Urinary bladder (tissue), 4 donors: ENCODE measurements at places on chromosomes 7 and 10.

DNA sequence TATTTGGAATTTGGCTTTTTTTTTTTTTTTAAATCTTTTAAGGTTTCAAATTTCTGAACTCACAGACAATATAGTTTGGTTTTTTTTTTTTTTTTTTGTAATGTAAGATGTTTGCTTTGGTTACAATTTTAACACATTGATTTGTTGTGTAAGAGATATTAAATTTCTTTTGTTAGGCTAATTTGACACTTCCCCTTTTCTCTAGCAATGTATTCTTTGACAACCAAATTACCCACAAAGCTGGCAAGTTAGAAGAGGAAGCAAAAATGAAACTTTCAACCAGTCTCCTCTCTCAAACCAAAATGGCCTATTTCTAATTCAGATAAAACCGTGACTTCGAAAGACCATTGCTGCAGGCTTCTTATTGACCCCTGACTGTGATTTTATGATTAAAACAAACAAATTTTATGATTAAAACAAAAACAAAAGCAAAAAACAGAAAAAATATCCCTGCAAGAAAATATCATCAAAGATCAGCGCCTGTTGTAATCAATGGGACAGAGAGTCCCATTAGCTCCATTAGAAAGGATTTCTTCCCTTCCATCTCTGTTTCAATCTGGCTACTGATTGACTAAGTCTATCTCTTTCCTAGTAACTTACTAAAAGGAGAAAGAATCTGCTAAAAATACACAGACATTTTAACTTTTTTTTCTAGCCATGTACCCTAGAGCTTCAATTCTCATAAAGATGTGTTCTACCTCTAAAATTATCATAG, 489.2 kb downstream of the MDFIC start:
- DNase-seq, result no peak

- peak; percentile 17 for DNase-seq
Measured at GRCh38 chr10:9390516-9390915, 1336.0 kb downstream of the GATA3 start.

DNA sequence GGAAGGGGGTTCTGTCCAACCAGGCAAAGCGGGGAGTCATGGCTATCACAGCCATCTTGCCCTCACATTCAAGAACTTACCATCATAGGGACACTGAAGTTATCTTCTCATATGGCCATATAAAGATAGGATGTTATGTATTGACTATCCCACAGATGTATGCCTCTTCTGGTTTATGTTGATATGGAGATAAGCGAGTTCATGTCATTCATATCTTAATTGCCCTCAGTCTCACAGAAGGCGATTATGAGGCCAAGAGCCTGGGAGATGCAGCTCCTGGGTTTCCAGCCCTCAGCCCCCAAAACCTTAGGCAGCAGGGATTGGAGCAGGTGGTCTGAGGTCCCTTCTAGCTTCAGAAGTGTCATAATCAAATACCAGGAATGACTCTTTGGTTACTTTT, 8.5 kb upstream of the ANKRD61 start:
- no peak for DNase-seq

DNA sequence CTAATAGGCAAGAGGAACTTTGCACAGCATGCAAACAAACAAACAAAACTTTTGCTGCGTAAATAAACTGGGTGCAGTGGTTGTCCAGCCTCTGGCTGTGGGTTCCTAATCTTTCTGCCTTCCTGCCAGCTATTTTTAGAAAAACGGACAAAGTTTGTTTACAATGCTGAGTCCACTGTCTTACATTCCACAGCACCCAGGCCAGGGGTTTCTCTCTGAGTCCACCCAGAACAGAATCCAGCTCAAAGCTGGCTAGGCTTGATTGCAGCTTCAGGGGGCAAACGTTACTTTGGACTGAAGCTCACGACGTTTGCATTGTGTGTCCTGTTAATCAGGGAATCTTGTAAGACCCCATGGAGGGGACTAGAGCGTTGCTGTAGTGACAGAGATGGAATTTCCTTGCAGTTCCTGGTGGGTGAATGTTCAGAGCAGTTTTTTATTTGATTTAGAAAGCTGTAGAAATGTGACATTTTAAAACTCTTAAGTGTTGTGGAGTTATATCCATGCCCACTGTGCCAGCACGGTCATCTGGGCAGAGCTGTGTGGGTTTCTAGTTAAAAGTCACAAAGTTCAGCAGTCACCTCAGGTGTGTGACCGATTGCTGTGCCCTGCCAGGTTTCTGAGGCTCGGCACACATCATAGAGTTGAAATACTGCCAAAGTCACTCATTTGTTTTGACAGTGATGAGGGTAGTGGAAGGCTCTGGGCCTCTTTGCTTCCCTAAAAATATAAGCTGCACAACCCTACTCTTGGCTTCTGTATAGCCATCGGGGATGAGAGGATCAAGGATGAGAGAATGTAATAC, 247.0 kb downstream of the STK31 start:
- DNase-seq, result no peak

GRCh38 chr7:42945821-42946626, 13.8 kb downstream of the MRPL32 start:
- no peak for DNase-seq

DNA sequence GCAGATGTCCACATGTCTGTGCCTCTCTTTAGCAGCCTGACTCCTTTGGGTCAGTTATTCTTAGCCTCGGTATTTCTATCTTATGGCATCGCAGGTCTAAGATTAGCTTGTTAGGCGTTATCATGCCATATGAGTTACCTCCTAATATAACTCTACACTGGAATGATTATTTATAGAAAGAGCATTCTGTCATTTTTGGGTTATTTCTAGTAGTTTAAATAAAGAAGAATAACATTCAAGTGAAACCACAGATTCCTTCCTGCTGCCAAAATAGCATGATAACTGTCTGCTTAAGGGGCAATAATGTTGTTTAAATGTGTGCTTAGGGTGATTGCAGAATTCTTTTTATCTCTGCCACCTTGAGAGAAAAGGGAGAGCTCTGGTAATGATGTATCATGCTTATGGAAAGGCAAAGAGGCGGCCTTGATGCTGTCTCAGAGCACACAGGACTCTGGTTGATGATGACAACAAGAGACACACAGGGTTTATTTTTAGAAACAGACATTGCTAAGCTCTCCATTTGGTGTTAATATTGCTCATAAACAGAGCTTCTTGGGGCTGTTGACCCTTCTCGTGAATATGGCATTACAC, 10.4 kb downstream of the HDAC9 start:
- no peak for DNase-seq

GRCh38 chr10:132921818-132922807, 20.3 kb downstream of the CFAP46 start:
- no peak for DNase-seq

DNA sequence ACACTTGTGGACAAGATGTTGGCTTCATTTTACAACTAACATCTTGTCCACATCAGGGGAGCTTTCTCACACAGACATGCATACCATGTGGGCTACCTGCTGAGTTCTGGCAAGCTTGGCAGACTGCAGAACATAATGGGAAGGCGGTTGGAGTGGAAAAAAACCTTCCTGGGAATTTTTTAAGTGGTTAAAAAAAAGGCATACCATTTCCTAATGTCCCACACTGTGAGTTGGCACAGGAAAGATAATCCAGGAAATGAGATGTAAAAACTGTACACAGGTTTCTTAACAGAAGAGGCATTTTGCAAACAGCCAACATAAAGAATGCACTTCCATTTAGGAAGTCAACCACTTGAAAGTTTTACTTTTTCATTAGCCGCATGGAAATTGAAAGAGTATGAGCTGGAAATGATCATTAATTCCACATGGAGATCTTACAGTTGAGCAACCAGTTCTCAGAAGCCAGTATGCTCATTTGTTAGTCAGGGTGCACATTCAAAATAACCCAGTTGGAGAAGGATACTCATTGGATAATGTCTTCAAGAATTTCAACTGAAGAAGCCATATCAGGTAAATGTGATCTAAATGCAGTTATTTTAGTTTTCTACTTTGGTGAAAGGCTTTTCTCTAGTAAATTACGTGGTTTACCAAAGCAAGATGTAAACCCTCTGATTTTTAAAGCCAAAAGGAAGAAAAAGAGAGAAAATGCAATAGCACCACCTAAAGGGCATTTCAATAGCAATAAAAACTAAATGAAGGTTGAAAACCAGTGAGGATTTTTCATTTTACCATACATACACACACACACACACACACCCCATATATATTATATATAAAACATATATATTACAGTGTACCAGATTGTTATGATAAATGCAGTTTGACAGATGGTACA, 194.0 kb downstream of the TAX1BP1 start:
- DNase-seq, result no peak

GRCh38 chr7:137026176-137026500, 157.7 kb downstream of the CHRM2 start:
- no peak for DNase-seq

- no peak for DNase-seq
Measured at GRCh38 chr7:25517906-25518305, 289.6 kb upstream of the NPVF start.

GRCh38 chr7:126065766-126066165, 1136.1 kb upstream of the POT1 start:
- no peak for DNase-seq

DNA sequence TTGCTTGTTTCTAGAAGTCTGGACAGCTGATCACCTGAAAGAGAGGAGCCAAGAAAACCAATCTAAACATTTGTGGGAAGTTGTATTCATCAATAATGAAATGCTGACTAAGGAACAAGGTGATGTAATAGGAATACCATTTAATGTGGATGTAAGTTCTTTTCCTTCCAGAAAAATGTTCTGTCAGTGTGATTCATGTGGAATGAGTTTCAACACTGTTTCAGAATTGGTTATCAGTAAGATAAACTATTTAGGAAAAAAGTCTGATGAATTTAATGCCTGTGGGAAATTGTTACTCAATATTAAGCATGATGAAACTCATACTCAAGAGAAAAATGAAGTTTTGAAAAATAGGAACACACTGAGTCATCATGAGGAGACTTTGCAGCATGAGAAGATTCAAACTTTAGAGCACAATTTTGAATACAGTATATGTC, 39.8 kb upstream of the ZNF37A start:
- no peak for DNase-seq

GRCh38 chr10:98006266-98006665, 24.2 kb downstream of the CRTAC1 start:
- DNase-seq, result no peak

DNA sequence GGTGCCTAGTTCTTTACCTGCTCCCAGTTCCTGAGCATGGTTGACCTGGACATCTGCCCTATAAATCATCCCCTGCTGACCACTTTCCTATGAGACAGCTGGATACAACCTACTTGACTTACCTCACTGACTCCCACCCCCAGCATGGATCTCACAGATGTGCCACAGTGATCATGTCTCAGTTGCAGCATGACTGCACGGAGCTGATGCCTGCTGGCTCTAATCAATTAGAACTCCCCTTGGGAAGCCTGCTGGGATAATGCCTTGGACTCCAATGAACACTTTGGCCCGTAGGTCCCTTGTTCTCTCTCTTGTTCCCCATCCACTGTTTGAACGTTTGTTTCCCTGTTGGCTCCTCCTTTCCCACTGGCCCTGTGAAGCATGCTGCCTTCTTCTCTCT, 271.2 kb upstream of the IGFBP3 start:
- DNase-seq, result no peak

- DNase-seq, result no peak
Measured at GRCh38 chr10:61793760-61794703, 107.5 kb upstream of the ARID5B start.

GRCh38 chr10:52128056-52128683, 185.9 kb upstream of the DKK1 start:
- DNase-seq, result no peak
